ENCODE measurements at places on chromosomes 5 and 9. TPM values are rescaled to one million over a fixed set of nuclear protein-coding genes. Genes with fewer than 3 reads are reported as not detected.

The CCNJL gene
- total RNA-seq, result 26.9 TPM

The MRPL50 gene
- total RNA-seq, result 20.0 TPM

The IFNA2 gene
- total RNA-seq, result not detected

The PCDHGA5 gene
- total RNA-seq, result 1.1 TPM

The PGM5 gene
- total RNA-seq, result not detected

DNA sequence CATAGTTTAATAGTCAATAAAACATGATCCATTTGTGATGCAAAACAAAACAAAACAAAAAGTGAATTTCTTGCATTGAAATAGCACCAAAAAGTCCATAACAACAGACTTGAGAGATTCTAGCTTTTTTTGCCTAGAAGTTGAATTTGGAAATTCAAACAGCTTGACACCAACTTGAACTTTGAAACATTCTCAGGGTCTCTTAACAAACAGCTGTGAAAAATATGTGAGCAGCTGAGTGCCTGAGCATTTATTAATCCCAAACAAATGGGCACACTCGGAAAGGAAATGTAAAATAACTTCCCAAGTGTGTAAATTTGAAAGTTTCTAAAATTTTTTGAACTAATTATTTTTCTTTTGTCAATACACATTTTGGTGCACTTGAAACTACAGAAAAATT, 56.0 kb upstream of the HMHB1 start:
- no peak for DNase-seq

DNA sequence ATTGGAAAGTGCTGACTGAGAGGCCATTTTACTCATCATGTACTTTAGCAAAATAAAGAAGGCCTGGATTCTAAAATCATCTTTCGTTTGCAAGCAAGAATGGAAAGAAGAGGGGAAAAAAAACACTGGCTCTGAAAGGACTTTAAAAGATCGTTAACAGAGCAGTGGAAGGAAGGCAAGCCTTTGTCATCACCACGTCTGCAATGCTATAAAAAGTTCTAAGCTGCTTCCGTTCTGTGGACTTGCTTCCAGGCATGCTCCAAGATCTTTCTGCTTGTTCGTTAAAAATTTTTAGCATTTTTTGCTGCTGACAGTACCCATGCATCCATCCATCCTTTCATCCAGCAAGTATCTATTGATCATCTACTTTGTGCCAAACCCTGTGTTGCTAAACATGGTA, 226.5 kb downstream of the GABBR2 start:
- no peak for DNase-seq

DNA sequence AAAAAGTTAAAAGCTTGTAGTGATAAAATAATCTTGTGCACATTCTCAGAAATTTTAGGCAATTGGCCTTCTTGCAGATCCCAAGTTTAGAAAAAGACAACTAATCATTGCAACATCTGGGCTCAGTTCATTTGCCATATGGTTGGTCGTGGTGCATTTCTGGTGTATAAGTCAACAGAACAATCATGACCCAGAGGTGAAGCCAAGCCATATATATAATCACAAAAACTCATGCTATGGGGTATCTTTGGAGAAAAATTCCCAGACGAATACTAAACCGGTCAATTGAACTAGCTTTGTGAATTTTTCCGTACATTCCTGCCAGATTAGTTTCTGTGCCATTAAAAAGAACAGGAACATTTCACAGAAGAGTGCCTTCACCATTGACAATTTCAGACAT, 50.3 kb downstream of the FYB1 start:
- DNase-seq, result no peak

DNA sequence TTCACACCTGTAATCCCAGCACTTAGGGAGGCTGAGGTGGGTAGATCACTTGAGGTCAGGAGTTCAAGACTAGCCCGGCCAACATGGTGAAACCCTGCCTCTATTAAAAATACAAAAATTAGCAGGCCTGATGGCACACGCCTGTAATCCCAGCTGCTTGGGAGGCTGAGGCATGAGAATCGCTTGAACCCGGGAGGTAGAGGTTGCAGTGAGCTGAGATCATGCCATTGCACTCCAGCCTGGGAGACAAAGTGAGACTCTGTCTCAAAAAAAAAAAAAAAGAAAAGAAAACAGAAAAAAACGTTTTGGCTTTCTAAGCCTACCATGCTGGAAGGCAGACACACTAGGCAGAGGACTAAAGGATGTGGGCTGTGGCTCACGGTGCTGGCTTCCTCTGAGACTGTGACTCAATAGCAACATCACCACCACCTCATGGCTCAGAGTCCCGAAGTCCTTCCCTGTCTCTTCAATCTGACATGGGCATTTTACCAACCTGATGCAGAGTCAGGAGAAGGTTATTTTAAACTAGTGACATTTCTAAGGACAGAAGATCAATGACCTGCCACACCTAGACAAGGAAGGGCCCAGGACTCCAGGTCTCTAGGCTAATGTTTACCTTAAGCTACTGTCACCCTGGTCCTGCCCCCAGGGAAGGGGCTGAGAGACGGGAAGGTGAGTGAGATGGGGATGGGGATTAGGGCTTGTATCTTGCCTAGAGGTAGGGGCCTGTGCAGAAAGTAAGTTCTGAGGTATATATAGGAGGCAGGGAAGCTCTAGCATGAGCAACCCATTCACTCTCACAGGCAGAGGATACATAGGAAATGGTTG, 3.7 kb downstream of the ECSCR start:
- DNase-seq, result no peak

DNA sequence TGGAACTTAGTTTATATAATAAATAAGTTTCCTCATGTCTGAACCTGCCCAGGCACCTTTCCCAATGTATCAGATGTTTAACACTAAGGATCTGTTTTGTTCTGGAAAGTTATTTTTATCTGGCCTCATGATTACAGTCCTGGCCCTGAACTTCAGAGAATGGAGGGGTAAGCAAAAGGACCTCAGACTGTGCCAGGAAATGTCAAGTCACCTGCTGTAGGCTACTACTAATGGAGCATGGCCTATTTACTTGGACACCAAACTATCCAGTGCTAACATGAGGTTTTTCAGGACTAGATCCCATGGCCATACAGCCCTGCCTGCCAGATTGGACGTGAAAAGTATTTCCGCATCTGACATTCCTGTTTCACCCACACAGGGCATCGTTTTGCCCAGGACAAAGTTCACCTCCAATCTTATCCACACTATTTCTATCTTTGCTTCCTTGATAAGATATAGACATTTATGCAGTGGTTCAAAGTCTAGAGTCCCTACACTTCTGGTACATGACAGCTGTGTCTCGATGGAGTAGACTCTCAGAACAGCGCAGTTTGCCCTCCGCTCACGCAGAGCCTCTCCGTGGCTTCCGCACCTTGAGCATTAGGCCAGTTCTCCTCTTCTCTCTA, at the start of gene BTNL8:
BTNL8 (plus strand) TSS at position 539 of the 626 bp plus-strand sequence. CDS start 152 bp downstream, outside the sequence.
- DNase-seq, result no peak

- DNase-seq, result no peak
Observed at GRCh38 chr9:112299514-112299913, 33.9 kb downstream of the PTBP3 start.

DNA sequence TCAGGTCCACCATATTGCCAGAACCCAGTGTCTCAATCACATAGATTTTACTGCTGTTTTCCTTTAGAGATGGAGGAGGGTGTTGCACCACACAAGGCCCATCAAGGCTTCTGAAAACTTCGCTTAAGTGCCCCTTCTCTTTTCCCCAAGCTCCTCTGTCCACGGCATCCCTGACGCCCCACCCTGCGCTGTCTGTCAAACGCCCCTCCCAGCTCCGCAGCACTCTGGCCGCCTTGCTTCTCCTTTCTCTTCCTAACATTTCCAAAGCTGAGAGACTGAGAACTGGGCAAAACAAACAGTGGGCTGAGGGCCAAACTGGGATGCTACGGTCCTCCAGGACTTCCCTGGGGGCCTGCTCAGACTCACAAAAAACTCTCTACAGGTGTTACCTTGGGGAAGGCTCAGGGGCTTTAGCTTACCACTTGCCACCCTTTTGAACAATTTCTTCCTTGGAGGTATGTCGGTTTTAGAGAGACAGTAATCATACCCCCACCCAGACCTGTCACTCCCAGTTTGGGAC, 28.3 kb upstream of the ERGIC1 start:
- DNase-seq, result no peak

DNA sequence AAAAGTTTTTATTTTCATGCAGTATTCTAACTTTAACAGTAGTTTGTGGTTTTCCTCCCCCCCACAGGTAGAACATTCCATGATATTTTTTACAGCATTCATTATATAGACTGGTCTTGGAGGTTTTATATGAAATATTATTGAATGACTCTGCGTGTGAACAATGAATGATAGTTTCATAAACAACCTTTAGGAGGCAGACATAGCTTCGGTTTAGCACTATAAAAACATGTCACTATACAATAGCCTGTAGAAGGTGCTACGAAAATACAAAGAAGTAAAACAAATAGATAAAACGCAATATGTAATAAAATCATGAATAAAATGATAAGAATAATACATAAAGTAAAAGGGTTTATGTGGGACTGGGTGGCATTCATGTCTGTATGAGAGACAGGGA, 8.5 kb downstream of the KLF4 start:
- DNase-seq, result no peak
